ENCODE measurements at places on chromosomes 7 and 10.

GRCh38 chr7:40899636-40900507, 765.1 kb downstream of the SUGCT start:
- no peak for DNase-seq

- no peak for DNase-seq
Observed at GRCh38 chr7:47571331-47572093, 10.4 kb downstream of the TNS3 start.

- DNase-seq = no peak
Observed at GRCh38 chr7:134991469-134992339, 5.4 kb downstream of the AGBL3 start.

GRCh38 chr10:131043039-131043691, 268.4 kb downstream of the TCERG1L start:
- no peak for DNase-seq

GRCh38 chr7:98866351-98866750, 3.5 kb downstream of the TMEM130 start:
- DNase-seq = no peak

DNA sequence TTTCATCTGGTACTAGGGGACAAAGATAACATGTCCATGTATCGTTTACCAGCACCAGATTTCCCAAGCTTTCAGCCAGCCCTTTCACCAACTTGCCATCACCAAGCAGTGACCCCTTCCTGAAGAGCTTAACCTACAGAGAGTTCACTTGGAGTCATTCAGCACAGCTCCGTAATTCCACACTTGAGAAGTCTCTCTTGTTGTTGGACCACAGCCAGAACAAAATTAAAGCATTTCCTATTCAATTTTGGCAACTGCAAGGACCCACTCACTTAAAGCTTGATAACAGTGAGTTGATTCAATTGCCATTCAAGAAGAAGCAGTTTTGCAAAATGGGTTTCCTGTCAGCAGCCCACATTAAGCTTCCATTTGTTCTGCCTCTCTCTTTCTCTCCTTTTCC, 88.5 kb upstream of the LRRTM3 start:
- no peak for DNase-seq

DNA sequence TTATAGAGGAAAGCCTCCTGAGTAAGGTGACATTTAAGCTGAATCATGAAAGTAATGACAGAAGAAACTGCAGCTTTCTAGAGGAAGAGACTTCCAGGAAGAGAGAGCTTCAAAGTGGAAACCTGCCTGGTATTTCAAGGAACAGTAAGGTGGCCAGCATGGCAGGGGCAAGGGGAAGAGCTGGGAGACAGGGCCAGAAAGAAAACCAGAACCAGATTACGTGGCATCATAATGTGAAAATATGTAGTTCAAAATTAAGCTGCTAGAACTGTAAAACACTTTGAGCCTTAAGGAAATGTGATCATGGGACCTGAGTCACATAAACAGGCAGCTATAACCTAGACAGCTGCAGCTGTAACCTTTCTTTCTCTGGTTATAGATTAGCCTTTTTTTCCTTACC, 238.0 kb upstream of the FOXK1 start:
- no peak for DNase-seq

DNA sequence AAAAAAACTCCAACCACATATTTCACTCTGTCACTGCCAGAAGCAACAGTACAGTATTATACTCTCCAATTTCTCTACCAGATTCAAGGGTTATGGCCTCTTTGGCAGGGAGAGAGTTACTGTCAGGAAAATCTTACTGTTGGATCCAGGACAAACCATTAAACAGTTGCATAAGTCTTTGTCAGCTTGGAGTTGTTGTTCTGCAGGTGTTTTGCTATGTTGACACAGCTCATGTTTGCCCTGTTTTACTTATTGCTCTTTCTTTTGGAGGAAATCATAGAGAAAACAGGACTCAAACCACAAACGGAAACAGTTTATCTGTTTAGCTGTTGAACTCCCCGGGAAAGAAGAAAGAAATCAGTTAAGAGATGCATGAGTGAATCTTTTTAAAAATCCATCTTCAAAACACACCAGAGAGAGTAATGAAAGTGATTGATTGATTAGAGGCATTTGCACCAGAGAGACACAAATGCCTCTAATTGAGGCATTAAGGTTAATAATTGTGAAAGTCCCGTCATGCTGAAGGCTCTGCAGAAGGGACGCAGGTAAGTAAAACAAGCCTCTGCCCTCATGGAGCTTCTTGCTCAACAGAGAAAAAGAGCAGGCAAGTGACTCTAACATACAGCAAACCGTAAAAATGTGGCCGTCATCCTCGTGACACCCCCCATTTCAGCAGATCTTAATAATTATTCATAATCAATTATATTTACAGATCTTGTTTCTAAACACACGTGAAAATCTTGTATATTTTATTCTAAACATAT, 38.7 kb upstream of the ARHGAP21 start:
- no peak for DNase-seq

DNA sequence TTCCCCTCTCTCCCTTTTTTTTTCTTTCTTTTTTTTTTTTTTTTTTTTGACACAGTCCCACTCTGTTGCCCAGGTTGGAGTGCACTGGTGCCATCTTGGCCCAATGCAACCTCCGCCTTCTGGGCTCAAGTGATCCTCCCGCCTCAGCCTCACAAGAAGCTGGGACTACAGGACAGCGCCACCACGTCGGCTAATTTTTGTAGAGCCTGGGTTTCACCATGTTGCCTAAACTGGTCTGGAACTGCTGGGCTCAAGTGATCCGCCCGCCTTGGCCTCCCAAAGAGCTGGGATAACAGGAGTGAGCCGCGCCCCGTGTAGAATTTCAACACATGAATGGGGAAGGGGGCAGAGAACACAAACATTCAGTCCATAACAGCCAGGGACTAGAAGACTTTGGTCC, 2.6 kb upstream of the SP4 start:
- DNase-seq = no peak

DNA sequence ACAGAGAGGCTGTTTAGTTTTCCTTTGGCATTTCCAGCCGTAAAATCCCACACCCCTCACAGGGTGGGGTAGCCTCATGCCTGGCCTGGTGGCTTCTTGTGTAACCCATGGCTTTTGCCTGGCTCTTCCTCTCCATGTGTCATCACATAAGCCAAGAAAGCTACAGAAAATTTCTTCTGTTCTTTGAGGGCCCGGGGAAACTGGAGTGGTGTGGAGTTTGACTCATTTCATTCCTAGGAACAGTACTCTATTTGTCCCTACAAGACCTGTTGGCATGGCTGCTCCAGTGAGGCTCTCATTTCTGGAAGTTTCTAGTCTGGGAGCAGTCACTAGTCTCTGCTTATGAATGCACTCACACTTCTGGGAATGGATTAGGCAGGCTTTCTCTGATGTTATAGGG, 523.9 kb downstream of the SUGCT start:
- DNase-seq = no peak

GRCh38 chr7:20541608-20542349, 73.7 kb upstream of the ABCB5 start:
- no peak for DNase-seq

DNA sequence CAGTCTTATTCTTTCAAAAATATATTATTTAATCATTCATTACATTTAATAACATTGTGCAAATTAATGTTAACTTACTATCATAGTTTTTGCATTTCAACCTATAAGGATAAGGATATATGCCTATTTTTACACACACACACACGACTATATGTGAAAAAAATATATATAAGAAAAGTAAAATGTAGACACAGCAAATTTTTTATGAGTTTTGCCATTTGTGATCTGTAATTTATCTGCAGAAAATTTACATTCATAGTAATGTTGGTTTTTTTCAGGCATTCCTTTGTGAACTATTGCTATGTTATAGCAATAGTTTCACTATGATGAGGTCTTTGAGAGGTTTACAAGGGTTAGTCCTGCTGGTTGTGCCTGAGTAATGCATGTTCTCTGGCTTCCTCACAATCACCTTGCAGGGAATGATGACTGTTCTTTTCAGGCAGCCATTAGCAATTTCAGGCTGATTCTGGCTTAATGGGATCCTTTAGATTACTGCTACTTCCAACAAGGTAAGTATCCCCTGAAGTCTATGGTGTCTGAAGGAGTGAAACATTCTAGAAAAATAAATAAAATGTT, 183.7 kb upstream of the CDK1 start:
- DNase-seq = peak; percentile 6

GRCh38 chr10:21468086-21468485, 57.4 kb downstream of the SKIDA1 start:
- no peak for DNase-seq

GRCh38 chr10:129784291-129784690, 179.8 kb downstream of the EBF3 start:
- DNase-seq = no peak

GRCh38 chr7:77862691-77863090, 64.1 kb downstream of the PHTF2 start:
- no peak for DNase-seq

All from stimulated activated CD4-positive, alpha-beta T cell treated with anti-CD3 and anti-CD28 coated beads, Interleukin-1b, Interleukin-23, amount 100 ng/mL, for 48 hours (primary cell).